GM12892 (cell line): ENCODE measurements at places on chromosomes 11 and 22.

- DNase-seq = no peak
Observed at GRCh38 chr22:49405590-49405989, 422.1 kb downstream of the BRD1 start.

DNA sequence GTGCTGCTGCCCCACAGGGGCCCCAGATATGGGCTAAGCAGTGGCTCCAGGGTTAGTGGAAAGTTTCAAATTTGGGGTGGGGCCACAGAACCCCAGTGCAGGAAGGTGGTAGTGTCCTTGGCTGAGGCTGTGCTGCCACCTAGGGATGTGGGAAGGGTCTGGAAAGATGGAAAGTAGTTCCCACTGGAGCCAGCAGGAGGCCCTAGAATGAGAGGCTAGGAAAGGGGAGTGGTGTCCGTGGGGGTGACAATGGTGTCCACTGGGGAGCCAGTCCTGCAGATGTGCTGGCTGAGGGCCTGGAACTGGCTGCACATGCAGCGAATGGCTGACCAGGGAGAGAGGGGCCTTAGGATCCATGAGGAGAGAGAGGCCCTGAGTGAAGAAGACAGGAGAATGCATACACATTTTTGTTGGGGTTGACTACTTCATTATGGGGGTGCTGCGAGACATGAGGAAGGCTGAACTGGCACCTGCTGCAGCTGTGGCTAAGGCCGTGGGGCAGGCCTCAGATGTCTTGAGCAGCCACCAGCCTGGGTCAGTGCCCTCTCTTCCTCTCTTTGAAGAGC lies 21.1 kb downstream of the RFPL3 start:
- DNase-seq = no peak

DNA sequence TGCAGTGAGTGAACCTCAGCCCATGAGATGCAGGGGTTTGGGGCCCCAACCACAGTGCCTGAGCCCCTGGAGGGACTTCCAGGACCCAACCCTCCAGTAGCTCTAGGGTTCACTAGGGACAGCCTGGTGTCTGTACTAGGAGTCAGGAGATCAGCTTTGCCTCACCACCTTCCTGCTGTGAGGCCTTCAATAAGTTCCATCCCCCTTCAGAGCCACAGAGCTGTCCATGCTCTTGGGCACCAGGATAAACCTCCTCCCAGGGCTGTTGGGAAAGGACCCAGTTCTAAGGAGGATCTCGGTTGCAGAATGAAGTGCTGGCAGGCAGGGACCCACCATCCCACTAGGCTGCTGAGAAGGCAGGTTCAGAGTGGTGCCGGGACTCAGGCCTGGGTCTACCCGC lies 9.7 kb downstream of the ARHGEF17 start:
- DNase-seq = no peak

- no peak for DNase-seq
Observed at GRCh38 chr11:19370100-19370861, 129.5 kb upstream of the E2F8 start.

- DNase-seq = no peak
Observed at GRCh38 chr22:17890245-17890671, 116.0 kb upstream of the BID start.

DNA sequence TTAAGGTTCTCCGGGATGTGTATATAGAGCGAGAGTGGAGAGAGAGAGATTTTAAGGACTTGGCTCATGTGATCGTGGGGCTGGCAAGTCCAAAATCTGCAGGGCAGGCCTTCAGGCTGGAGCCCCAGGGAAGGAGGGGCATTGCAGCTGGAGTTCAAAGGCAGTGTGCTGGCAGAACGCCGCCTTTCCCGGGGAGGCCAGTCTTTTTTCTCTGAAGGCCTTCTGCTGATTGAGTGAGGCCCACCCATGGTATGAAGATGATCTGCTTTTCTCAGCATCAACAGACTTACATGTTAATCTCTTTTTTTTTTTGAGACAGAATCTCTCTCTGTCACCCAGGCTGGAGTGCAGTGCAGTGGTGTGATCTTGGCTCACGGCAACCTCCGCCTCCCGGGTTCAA lies 25.4 kb downstream of the FBLN1 start:
- DNase-seq = no peak

DNA sequence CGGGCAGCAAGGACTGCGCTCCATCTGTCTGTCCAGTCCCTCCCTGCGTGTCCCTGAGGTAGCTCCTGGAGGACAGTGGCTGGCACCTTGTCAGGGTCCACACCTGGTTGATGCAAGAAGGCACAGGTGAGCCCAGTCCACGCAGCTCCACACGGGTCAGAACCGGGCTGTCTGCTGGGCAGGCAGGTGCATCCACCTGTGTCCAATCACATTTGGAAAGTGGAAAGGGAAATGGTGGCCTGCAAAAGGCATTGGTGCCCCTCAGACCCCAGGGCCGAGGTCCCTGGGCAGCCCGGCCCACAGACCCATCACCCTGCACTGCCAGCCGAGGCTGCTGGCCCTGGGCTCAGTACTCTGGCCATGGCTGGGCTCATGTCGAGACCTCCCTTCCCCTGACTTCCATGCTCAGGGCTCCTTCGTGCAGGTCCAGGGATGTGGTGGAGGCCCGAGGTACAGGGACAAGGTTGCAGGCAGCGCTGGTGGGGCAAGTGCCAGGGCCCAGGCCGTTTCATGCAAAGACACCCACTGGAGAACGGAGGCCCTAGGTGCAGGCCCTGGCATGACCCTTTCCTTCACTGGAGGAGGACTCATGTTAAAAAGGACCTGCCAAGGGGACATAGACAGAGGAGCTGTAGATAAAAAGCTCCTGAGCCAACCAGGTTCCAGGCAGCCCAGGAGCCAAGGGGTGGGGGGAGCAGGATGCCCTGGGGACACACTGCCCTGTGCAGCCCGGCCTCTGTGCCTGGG lies 38.9 kb upstream of the TH start:
- no peak for DNase-seq

DNA sequence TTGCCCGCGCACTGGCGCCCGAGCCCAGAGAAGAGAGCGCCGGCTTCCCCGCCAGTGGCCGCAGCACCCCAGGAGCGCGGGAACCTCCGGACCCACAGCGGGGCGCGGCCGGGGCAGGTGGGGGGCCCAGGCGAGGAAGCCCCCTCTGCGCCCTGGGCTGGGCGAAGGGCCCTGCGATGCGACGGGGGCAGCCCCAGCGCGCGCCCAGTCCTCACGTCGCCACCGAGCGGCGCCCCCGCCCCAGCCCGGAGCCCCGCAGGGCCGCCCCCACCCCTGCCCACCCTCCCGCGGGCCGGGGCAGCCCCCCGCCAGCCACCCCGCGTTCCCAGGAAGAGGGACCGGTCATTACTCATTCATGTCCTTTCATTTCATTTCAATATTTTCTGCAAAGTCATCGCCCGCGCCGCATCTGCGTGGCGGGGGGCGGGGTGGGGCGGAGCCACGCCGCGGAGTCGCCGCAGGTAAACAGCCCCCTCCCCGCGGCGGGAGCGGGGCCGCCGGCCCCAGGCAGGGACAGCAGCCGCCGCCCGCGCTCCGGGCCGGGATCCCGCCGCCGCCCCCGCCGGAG lies 673 bp upstream of the PANX2 start:
- DNase-seq = no peak

- no peak for DNase-seq
Observed at GRCh38 chr11:60170566-60170965, 12.3 kb downstream of the MS4A6A start.

GRCh38 chr11:71358122-71358728 lies 90.0 kb downstream of the DHCR7 start:
- DNase-seq = no peak

DNA sequence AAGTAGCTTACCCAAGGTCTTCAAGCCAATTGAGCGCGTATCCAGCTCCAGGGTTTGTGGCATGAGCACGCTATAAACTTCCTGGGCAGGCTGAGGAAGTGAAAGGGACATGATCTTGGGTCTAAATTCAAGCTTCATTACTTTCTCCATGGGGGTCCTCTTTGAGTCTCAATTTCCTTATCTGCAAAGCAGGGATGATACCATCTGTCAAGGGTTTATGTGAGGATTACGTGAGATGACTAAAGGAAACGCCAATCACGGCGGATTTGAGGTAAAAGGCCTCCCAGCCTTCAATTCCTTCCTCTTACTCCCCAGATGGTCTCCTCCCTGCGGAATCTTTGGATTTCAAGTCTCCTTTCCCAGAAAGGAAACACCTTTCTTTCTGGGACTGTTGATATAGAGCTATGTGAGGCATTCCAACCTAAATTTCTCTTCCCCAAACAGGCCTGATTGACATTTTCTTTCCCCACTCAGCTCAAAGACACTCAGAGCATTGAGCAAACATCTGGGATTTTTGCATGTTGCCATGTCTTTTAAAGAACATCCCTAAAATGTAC lies 474.4 kb downstream of the INSC start:
- DNase-seq = no peak

GRCh38 chr11:111194860-111195568 lies 50.5 kb upstream of the POU2AF2 start:
- DNase-seq = no peak

- DNase-seq = no peak
Observed at GRCh38 chr22:42974223-42974622, 40.7 kb downstream of the PACSIN2 start.

DNA sequence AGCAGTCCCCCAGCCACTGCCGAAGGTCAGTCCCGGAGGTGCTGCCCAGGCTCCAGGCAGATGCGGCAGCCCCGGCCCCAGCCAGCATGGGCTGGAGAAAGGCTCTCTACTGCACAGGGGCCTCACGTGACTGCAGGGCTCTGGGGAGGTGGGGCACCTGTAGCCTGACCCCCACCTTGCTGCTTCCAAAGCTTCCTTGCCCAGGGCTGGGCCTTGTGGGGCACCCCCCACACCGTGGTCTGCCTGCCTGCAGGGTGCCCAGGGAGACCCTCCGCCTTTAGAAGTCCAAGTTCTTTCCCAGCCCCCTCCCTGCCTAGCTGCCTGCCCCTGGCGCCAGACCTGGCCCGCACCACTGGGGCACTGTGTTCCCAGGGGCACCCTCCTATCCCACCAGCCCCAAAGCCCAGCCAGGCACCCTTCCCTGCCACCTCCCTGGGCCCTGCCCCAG lies 28.4 kb upstream of the TXNRD2 start:
- no peak for DNase-seq

DNA sequence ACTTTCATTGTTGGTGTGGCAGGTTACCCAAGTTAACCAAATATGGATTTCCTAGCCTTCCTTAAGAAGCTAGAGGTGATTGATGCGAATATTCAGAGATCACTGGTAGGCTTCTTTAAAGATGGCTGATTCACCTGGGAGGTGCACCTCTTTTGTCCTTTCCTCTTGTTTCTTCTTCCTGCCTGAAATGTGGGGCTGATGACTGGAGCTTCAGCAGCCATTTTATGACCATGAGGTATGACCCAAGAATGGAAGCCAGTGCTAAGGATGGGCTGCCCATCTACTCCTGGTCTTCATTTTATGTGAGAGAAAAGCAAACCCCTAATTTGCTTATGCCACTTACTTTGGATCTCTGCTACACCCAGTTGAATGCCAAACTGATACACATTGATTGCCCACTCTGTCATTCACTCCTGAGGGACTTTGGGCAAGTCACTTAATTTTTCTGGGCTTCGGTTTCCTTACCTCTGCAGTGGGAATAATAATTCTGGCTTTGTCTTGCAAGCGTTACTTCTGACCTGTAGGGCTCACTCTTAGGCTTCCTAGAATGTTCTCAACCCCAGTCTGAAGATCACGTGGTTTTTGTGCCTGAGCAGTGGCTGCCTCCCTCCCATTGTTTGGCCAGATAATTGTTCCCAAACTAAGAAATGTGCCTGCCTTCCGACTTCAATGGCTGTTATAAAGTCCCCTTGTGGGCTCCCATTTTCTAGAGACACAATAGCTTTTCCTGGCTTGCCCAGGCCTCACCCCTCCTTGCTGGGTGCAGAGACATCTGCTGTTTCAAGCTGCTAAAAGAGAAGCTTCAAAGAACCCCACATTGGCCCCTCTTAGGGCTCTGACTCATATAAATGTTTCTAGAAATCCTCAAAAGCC lies 243.1 kb downstream of the ST3GAL4 start:
- no peak for DNase-seq

GRCh38 chr11:119099711-119100110 lies 1.9 kb downstream of the DPAGT1 start:
- DNase-seq = no peak

GRCh38 chr11:7604331-7604955 lies 68.9 kb downstream of the CYB5R2 start:
- no peak for DNase-seq

GRCh38 chr22:49163258-49163959 lies 664.3 kb downstream of the BRD1 start:
- no peak for DNase-seq
